ENCODE measurements at places on chromosomes 6 and 20.

DNA sequence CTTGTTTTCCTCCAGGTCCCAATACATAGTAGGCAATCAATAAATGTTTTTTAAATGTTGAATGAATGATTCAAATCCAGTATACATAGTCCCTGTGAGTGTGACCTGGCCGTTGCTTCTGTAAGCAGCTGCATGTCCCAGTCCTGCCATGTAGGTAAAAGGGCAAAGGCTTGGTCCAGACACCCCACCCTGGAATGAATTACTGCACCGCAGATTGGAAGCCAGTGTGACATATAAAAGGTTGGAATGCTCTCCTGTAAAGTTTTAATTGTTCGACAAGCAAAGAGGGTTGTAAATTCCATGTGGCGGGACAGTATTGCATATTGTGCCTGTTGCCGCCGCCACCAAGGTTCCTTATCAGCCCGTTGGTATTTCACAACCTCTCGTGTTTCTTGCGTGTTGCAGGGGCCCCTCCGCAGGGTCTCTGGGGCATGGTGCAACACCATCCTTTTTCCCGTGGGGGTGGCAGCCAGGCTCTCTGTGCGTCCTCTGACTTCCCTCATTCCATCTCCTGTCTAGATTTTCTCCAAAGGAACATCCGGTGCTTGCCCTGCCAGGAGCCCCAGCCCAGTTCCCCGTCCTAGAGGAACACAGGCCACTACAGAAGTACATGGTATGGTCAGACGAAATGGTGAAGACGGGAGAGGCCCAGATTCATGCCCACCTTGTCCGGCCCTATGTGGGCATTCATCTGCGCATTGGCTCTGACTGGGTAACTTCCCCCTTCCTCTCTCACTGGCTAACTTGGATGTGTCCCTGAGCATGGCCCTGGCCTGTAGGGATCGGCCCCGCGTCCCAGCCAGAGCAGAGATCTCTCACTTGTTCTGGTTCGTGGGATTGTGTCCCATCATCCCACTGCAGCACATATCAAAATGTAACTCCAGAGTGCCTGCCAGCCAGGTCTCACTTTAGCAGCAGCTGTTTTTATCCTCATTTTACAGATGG, 20.3 kb downstream of the POFUT1 start:
- DNase-seq, result no peak

DNA sequence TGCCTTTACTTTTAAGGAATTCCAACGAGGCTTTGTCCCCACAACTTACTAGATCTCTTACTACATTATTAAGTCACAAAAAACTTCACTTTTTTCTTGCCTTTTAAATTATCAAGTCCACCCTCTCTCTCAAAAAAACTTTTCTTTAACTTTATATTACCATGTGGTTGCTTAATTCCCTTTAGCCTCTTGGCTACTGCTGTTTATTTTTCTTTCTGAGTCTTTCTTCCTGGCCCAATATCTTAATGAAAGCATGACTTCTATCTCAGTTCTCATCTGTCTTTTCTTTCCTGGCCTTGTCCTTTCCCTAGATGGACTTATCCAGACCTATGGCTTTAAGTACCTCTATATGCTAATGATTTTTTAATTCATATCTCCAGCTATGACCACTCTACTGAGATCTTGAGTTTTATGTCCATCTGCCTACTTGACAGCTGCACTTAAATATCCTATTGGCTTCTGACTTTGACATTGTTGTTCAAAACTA, 710.5 kb downstream of the RFPL4B start:
- no peak for DNase-seq

DNA sequence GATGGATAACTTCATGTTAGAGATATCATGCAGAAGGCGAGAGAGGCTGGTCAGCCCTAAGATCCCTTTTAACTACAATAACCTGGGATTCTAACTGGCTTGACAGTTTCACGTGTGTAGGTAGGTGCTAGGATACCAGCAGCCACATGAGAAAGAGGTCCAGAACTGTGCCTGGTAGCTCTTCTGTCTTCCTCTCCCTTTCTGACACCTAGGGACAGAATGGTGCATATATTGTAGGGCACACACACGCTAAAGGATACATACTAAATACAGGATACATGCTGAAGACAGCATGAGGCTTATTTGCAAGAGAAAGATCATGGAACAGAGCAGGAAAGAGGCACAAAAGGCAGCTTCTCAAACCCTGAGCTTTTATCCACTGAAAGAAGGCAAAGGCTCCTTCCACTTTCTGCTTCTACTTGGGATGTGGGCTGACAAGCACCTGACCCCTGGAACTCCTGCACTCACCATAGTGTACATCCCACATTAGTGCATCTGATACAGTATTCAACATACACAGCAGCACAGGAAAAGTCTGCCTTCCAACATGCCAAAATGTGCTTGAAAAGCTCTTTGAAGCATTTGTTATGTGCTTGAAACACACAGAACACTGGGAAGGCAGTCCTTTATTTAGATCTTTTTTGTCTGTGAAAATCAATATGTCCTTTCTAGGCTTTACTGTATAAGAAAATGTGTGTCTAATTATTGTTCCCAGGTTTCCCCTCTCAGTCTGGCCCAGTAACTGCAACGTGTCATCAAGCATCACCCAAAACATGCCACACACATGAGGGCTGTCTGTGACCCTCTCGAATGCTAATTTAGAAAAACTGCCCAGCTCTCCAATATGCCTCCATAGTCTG, 3.2 kb downstream of the SLC22A23 start:
- no peak for DNase-seq

GRCh38 chr6:32058511-32058963, 20.3 kb downstream of the CYP21A2 start:
- DNase-seq, result no peak

GRCh38 chr20:17520583-17520982, 10.6 kb downstream of the BFSP1 start:
- no peak for DNase-seq

- DNase-seq, result no peak
Measured at GRCh38 chr20:33871362-33871761, 60.2 kb downstream of the CHMP4B start.

DNA sequence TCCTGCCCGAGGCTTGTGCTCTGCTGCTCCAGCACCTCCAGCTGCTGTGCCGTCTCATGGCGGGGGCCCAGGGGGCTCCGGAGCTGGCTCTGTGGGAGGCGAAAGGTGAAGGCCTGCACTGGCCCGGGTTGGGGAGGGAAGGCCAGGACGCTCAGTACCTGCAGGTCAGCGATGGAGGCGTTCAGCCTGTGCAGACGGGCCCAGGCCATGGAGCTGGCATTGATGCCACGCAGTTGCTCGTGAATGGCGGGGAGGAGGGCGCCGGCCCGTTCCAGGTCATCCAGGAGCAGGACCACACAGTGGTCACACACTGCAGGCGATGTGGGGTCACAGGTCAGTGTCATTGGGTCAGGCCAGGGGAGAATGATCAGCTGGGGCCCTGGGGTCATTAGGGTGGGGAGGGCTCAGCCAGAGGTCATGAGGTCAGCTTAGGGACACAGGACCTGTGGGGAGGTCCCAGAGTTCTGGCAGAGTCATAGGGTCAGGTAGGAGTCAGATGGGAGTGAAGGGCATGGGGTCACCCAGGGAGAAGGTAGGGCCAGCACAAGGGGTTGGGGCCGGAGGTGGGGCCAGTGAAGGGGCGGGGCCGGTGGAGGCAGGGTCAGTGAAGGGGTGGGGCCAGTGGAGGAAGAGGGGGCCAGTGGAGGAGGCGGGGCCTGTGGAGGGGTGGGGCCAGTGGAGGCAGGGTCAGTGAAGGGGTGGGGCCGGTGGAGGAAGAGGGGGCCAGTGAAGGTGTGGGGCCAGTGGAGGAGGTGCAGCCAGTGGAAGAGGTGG, 18.0 kb downstream of the ADRM1 start:
- no peak for DNase-seq

DNA sequence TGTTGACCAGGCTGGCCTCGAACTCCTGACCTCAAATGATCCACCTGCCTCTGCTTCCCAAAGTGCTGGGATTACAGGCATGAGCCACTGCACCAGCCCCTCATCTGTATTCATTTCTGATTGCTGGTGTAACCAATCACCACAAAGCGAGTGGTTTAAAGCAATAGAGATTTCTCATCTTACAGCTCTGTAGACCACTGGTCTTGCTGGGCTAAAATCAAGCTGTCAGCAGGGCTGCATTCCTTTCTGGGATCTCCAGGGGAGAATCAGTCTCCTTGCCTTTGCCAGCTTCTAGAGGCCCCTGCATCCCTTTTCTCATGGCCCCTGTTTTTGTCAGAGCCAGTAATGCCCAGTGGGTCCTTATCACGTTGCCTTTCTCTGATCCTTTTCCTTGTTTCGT, 49.9 kb upstream of the PMEPA1 start:
- no peak for DNase-seq

All from anterior cingulate cortex (tissue), 58 donors.